ENCODE measurements at places on chromosomes 1 and 21.

- no peak for DNase-seq
Measured at GRCh38 chr1:31855038-31855845, 39.4 kb upstream of the SPOCD1 start.

DNA sequence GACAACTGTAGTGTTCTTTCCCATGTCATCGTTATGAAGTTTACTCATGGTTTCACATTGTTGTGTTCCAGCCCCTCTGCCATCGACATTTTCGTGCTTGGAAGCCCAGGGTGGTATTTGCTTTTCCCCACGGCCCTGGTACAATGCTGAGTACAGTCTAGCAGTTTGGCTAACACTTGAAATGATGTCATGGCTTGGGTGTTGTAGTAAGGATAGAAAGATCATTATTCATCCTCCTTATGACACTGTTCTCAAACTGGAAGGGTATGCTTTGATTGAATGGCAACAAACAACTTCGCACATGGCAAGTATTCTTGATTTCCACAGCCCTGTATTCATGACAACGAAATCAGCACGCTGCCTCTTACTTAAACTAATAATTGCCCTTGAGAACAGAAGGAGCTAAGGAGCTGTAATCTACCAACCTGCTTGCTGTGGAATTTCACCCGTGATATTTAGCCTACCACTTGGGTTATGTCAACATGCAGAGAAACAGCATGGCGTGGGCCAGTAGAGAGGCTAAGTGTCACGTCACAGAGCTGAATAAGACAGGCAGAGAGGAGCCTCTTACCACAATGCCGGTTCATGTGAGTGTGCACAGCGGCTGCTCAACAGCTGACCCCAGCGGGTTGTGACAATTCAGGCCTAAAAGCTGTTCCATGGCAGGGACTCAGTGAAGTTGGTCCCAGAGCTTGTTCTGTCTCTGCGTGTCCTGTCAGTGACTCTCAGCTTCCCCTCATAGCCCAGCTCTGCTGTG lies 73.9 kb downstream of the KCNJ6 start:
- DNase-seq, result no peak

GRCh38 chr1:151616505-151616849 lies 4.6 kb downstream of the SNX27 start:
- DNase-seq, result no peak

DNA sequence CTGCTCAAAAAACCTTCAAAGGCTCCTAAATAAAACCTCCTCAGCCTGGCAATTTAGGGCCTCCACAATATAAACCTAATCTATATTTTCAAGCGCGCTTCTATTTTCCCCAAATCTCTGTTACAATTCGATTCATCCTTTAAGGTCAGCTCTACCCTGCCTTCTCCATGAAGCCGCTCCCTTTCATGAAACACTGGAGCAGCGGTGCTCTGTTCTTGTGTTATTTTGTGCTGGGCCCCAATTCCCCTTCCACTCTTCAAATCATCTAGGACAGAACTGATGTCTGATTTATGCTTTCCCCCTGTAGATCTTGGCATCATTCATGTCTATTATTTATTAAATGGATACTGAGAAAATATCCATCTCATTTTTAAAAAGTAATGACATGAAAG lies 6.9 kb downstream of the ERRFI1 start:
- DNase-seq, result no peak

- DNase-seq, result no peak
Measured at GRCh38 chr1:211781260-211781659, 49.3 kb downstream of the LPGAT1 start.

DNA sequence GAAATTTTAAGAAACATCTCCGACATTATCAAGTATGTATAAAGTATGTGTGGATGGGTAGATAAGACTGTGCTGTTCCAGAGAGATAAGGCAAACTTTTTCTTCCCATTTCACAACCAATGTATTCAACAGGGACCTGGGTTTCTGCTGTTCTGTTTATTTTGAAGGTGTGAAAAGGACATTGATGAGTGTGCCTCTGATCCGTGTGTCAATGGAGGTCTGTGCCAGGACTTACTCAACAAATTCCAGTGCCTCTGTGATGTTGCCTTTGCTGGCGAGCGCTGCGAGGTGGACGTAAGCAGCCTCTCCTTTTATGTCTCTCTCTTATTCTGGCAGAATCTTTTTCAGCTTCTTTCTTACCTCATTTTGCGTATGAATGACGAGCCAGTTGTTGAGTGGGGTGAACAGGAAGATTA lies 174.0 kb downstream of the CRB1 start:
- DNase-seq, result no peak

Measured in T-helper 17 cell (primary cell).